ENCODE measurements at places on chromosomes 4 and X.

DNA sequence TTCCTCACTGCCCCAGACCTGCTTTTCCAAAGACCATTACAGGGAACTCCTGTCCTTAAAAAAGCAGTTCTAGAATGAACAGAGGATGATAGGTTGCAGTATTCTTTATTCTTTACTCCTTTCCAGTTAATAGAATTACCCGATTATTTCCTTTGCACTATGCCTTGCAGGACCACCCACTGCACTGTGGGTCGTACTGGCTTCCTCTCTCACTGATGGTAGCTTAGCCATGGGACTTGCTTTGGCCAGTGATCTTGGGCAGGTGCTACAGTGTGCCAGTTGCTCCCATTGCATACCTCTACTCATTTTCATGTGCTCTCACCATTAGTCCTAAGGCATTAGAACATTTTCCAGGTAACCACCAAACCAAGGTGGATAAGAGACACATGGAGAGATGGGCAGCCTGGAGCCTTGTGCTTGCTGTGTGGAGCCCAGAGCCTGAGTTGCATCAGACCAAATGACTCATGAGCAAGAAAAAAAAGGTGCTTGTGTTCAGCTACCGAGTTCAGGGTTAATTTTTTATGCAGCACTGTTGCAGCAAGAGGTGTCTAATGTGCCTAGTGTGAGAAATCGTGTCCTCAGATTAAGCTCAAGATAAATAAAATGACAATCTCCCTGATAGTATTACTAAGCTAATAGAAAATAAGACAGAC, 7.6 kb upstream of the UNC5C start:
- no peak for DNase-seq

DNA sequence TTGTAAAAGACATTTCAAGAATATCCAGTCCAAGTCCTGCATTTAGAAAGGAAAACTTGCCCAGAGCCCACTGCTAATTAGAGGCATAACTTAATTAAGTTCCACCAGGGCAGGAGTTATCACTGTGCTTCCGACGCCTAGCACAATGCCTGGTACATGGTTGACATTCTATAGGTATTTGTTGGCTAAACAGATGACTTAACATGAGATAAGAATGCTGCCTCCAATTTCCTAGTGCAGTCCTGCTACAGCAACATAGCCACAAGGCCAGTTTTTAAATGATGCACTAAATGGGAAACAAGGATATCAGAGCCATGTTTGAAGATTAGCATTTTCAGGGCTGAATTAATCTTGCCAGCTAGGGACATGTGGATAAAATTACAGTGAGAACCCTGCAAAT, 164.1 kb downstream of the RASL11B start:
- no peak for DNase-seq

GRCh38 chrX:68822641-68823410, 6.0 kb upstream of the EFNB1 start:
- no peak for DNase-seq

- no peak for DNase-seq
These were observed at the start of gene TMEM35A for GRCh38 chrX:101078716-101079598. TSS of gene TMEM35A (plus strand) at chrX:101078879. CDS start at chrX:101079003, 124 bp downstream.

DNA sequence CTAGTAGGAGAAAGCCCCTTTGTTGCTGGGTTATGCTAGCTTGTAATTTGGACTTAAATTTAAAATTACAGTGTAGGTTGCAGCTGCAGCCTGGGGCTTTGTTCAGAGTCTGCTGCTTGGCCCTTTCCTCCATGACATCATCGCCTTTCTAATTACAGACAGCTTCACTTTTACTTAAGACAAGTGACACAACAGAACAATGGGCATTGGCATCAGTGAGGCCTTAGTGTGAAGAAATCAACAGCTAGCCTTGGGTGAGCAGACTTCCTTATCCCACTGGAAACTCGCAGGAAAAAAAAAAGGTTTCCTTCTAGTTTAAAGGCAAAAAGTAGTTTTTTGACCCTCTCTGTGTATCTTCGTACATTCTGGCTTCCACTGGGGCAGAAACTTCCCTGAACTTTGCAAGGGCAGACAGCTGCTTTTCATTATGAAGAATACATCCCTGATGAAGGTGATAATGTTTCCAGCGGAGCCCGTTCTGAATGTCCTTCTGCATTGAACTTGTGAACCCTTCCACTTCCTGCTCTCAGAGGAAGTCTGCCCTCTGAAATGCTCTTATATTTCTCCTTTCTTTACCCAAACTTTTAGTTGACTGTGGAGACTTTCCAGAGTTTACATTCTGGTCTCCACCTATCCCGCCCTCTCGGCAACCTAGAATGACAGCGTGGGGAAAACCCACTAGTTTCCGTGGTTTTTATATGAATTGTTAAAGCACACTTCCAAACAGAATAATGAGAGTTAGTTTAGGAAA, 123.2 kb upstream of the FAM9C start:
- no peak for DNase-seq

- no peak for DNase-seq
These were observed 504.5 kb upstream of the FRG1 start for GRCh38 chr4:189436207-189436606.

DNA sequence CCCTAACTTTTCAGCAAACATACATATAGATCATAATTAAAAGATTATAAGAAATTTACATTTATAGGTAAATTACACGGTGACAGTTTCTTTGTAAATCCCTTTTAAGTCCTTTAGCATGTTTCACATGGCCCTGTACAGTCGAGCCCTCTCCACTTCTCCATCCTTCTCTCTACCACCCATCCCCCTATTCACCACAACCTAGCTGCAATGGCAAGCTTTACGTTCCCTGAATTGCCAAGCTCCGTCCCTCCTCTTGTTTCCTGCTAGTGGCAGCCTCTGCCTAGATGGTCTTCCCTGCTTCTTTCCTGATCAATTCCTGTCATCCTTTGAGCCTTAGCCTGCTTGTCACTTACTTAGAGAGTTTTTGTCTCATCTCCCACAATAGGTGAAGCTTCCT, 116.2 kb downstream of the TMA16 start:
- DNase-seq: no peak

DNA sequence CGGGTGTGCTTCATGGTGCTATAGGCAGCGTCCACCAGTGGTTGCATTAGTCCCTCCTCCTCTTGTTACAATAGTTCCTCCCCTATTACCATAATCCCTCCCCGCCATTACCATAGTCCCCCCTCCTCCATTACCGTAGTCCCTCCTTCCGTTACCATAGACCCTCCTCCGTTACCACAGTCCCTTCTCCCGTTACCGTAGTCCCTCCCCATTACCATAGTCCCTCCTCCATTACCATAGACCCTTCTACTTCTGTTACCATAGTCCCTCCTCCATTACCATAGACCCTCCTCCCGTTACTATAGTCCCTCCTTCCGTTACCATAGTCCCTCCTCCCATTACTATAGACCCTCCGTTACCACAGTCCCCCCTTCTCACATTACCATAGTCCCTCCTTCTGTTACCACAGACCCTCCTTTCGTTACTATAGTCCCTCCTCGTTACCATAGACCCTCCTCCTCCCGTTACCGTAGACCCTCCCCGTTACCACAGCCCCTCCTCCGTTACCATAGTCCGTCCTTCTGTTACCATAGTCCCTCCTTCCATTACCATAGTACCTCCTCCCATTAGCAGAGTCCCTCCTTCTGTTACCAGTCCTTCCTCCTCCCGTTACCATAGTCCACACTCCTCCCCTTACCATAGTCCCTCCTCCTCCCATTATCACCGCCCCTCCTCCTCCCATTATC, 129.6 kb downstream of the DHRSX start:
- DNase-seq: no peak

DNA sequence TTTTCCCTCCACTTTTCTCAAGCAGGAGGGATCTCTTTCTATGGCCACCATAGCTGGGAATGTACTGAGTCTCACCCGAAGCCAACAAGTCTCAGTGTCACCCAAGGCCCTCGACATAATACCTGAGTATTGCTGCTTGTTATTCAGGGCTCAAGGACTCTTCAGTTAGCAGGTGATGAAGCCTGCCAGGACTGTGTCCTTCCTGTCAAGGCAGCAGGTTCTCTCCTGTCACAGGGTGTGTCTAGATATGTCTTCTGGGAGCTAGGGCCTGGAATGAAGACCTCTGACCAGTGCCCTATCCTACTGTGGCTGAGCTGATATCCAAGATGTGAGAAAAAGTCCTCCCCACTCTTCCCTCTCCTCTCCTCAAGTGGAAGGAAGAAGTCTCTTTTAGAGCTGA, 391.0 kb upstream of the DIPK2B start:
- no peak for DNase-seq

GRCh38 chrX:13357925-13358324, 38.1 kb upstream of the ATXN3L start:
- no peak for DNase-seq

DNA sequence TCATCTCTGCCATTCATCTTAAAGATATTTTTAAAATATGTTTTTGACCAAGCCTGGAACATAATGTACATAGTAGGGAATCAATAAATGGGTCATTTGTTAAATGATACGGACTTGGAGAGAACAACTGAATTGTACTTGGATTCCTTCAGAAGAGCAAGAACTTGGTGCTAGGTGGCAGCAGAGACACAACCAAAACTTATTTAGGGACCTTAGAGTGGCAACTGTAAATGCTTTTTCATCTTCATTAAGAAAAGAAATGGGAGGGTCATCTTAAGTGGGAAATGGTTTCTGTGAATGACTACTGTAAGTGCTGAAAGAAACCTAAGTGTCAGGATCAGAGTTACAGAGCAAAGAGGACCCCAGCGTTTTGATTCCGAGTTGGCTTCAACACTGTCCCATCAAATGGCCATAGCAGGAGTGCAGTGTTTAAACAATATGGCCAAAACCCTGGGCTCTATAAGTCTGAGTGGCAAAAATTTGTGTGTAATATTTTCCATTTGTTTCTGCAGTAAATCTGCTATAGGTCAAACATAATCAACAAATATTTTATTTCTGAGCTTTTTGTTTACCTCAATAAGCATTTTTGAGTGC, 213.6 kb downstream of the PALLD start:
- DNase-seq: no peak

DNA sequence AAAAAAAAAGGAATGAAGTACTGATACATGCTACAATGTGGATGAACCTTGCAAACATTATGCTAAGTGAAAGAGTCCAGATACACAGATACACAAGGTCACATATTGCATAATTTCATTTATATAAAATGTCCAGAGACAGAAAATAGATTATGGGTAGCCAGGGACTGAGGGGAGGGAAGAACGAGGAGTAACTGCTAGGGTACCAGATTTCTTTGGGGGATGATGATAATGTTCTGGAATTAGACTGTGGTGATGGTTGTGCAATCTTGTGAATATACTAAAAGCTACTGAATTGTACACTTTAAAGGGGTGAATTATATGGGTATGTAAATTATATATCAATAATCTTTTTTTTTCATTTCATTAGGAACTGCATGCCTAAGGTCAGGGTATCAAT, 20.8 kb upstream of the AP1AR start:
- no peak for DNase-seq

- no peak for DNase-seq
These were observed 311.3 kb upstream of the EMCN start for GRCh38 chr4:100828986-100829685.

DNA sequence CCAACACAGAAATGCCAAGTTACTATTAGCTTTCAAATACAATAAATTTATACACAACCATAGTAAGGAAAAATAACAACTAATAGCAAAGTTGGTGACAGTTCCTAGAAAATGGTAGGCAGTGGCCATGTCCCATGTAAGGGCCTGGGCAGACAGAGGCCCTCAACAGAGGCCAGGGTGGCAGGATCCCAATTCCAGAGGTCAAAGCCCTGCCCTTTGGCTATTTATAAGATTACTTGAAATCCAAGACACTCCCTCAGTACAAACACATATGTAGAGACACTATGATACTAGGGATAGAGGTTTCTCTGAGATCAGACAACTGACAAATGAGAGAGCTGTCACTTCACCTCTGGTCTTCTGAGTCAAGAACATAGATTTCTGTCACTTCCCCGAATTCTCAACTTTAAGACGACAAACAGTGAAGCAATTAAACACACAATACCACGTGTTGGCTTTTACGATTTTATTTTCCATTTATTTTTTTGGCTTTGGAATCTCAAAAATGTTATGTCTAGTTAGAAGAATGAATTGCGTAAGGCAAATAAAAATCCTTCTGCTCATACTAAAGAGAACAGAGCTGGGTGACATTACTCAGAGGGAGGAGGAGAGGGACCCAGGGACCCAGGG, 16.3 kb upstream of the MAOB start:
- no peak for DNase-seq

GRCh38 chrX:12767856-12768255, 23.4 kb upstream of the PRPS2 start:
- DNase-seq: no peak

DNA sequence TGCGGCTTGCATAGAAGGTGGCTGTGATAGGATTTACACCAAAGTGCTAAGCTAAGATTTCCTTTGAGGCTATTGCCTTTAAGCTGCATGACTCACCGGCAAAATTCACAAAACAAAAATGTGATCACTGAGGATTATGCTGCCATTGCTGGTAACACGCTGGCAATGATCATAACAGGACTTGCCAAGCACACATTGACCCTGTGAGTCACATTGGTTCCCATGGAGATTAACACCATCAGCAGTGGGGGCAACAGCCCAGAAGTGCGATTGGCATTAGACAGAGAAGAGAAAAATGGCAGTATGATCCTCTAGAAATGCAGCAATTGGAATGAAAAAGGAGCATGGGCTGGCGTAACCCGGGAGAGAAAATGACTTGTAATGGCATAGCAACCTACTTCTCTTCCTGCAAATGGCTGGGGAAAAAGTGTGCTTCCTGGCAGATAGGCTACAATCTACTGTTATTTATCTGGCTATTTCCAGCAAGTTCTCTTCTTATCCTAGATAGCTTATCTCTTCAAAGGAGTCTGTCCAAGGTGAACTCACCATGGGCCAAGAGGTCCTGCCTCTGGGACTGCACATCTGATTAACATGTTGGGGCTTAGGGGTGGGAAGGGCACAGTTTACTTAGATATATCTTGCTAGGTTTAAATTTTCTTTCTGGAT, 314.2 kb upstream of the IGFBP7 start:
- no peak for DNase-seq

GRCh38 chr4:152558396-152558795, 22.5 kb upstream of the FBXW7 start:
- no peak for DNase-seq

DNA sequence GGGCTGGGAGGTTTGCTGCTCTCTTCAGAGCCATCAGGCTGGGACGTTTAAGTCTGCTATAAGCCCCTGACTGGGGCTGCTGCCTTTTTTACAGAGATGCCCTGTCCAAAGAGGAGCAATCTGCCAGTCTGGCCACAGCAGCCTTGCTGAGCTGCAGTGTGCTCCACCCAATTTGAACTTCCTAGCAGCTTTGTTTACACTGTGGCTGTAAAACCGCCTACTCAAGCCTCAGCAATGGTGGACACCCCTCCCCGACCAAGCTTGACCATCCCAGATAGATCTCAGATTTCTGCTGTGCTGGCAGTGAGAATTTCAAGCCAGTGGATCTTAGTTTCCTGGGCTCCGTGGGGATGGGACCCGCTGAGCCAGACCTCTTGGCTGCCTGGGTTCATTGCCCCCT, 40.7 kb downstream of the SPATA18 start:
- DNase-seq: no peak

- DNase-seq: no peak
These were observed 468.2 kb upstream of the DIPK2B start for GRCh38 chrX:45668686-45669443.

GRCh38 chr4:5215321-5215720, 164.0 kb downstream of the STK32B start:
- no peak for DNase-seq

- no peak for DNase-seq
These were observed 103.4 kb upstream of the HS3ST1 start for GRCh38 chr4:11532138-11532537.

Measured in esophagus squamous epithelium (tissue), 5 donors.